Skin of body (tissue), 3 donors: ENCODE measurements at places on chromosomes 5 and 9. TPM values are rescaled to one million over a fixed set of nuclear protein-coding genes. Genes with fewer than 3 reads are reported as not detected.

DNA sequence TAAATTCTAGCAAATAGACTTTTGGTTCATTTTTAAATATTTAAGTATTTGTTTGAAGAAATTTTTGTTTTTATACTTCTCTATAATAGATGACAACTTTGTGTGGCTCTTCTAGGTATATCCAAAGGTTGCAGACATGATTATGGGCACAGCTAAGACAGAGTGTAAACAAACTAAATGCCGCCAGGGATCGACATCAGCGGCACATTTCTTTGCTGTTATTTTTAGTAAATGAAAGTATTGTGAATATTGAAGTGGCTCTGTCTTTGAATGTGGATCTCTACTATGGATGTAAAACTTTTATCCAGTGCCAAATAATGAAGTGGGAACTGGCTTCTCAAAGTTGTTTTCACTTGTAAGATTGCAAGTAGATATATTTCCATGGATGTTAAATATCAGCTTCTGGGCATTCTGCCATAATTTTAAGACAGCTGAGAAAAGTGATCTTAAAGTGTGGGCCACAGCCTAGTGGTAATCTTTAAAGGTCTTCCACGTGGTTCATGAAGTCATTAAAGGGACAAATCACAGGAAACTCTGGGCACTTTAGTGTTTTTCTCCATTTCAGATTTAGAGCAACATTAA lies 589.9 kb downstream of the ZNF608 start:
- peak; percentile 59 for DNase-seq

- DNase-seq, result no peak
These were observed 448.0 kb downstream of the SPOCK1 start for GRCh38 chr5:137051161-137051560.

DNA sequence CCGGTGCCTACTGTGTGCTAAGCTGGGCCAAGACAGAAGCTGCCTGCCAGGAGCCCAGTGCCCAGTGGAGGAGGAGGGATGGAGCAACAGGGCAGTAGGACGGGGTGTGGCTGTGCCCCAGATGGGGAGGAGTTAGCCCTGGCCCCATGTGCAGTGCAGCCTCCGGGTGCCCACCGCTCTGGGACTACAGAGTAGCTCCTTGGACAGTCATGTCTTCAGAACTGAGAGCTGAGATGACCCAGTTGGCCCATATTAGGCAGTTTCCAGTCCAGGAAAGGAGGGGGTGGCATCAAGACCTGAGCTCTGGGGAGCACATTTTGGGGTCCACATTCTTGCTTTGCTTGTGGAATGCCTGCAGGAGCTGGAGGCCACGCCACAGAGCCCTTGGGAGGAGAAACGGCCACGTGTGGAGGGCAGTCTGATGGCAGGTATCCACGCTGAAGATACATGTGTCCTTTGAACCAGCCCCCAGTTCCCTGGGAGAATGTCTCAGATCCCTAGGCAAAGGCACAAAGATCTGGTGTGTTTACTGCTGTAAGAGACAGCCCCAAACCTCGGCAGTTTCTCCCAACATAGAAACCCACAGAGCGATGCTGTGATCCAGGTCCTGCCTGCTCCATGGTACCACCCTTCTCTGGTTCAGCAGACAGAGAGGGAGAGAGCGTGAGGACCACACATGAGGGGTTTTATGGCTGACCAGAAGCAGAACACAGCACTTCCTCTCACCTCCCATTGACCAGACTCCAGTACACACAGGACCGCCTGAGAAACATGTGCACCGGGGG lies 46.8 kb upstream of the FCN1 start:
- DNase-seq, result no peak

GRCh38 chr5:75710637-75711036 lies 6.6 kb downstream of the POC5 start:
- DNase-seq, result no peak

CDK5RAP2 gene
- total RNA-seq, result 44.8 TPM

DNA sequence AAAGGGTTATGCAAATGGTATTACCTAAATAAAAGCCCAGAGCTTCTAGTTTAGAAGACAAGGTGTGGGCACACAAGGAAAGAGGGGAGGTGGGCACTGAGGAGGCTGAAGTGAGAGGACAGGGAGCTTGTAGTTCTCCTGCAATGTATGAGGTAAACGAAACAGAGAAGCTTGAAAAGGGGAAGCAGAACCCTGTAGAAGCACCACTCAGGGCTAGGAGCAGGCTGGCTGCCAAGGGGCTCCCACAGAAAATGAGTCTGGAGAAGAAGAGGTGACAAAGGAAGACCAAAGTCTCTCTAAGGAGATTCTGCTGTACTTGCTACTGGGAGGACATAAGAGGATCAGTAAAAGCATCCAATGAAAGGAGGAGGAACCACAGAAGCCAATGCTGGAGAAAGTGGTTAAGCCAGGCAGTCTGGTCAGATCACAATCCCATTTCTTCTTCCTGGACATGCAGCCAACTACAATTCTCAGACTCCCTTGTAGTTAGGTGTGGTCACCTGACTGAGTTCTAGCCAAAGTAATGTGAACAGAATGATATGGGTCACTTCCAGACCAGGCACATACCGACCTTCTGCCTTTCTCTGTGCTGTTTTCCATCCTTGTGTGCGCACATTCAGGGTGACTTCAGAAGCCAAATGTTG lies 174.5 kb upstream of the MAP3K1 start:
- no peak for DNase-seq

TRAF1 gene
- total RNA-seq, result 4.1 TPM

PRSS3 gene
- total RNA-seq, result 6.9 TPM
